ENCODE measurements at places on chromosomes 7 and 10. TPM values are rescaled to one million over a fixed set of nuclear protein-coding genes. Genes with fewer than 3 reads are reported as not detected.

The COL28A1 gene
- total RNA-seq = not detected

The SHH gene
- total RNA-seq = 0.11 TPM

The KLLN gene
- 0.24 TPM for total RNA-seq

The MYH16 gene
- 1.3 TPM for total RNA-seq

The TRPV5 gene
- not detected for total RNA-seq

The CRPPA gene
- 0.35 TPM for total RNA-seq

The OR2A5 gene
- total RNA-seq = not detected

The FAM221A gene
- total RNA-seq = 0.67 TPM

The CALML3 gene
- total RNA-seq = 4.7 TPM

The GRM3 gene
- not detected for total RNA-seq

The DMTF1 gene
- 37.4 TPM for total RNA-seq

The WDR86 gene
- total RNA-seq = not detected

The ANXA8L1 gene
- total RNA-seq = 176 TPM

The SP4 gene
- total RNA-seq = 4.1 TPM

The PLEKHS1 gene
- not detected for total RNA-seq

The WNT8B gene
- not detected for total RNA-seq

The LIPM gene
- 0.11 TPM for total RNA-seq

The PRR15 gene
- total RNA-seq = 5.7 TPM

The ETV1 gene
- total RNA-seq = 6.5 TPM

The GRB10 gene
- total RNA-seq = 13.4 TPM

The OPALIN gene
- total RNA-seq = not detected

The ZNF804B gene
- not detected for total RNA-seq

The ARHGEF5 gene
- total RNA-seq = 34.8 TPM

The SUN3 gene
- total RNA-seq = not detected

The TMEM236 gene
- total RNA-seq = not detected

The CALHM1 gene
- total RNA-seq = not detected

The TMEM213 gene
- total RNA-seq = not detected

The PLCE1 gene
- 0.11 TPM for total RNA-seq

The CYP51A1 gene
- total RNA-seq = 268 TPM

The RBM28 gene
- 44.4 TPM for total RNA-seq

The CNPY4 gene
- 10.9 TPM for total RNA-seq

The AGAP6 gene
- total RNA-seq = 7.7 TPM

The PBLD gene
- 1.8 TPM for total RNA-seq

The NKX6-2 gene
- not detected for total RNA-seq

The WEE2 gene
- not detected for total RNA-seq

The CDNF gene
- total RNA-seq = 0.34 TPM

The DPP6 gene
- not detected for total RNA-seq

The SFTPA1 gene
- not detected for total RNA-seq

The TEX36 gene
- not detected for total RNA-seq

The CLCN1 gene
- 0.04 TPM for total RNA-seq

The SEC61G gene
- total RNA-seq = 212 TPM

The HMX2 gene
- total RNA-seq = not detected

The TLL2 gene
- 0.60 TPM for total RNA-seq

All from foreskin keratinocyte (primary cell).